HepG2 (cell line): ENCODE measurements at places on chromosomes 12 and 14. TPM values are rescaled to one million over a fixed set of nuclear protein-coding genes. Genes with fewer than 3 reads are reported as not detected.

Gene LALBA
- not detected in 2 replicates for total RNA-seq

Gene AMHR2
- 0.58 and 0.90 TPM in 2 replicates for total RNA-seq

Gene AQP6
- 0.51 and 1.3 TPM in 2 replicates for total RNA-seq

Gene FLVCR2
- total RNA-seq: 5.5 and 9.9 TPM in 2 replicates
